ENCODE measurements at places on chromosomes 3 and 15.

GRCh38 chr3:179921500-179921899 is 115.2 kb downstream of the PEX5L start:
- DNase-seq = no peak

DNA sequence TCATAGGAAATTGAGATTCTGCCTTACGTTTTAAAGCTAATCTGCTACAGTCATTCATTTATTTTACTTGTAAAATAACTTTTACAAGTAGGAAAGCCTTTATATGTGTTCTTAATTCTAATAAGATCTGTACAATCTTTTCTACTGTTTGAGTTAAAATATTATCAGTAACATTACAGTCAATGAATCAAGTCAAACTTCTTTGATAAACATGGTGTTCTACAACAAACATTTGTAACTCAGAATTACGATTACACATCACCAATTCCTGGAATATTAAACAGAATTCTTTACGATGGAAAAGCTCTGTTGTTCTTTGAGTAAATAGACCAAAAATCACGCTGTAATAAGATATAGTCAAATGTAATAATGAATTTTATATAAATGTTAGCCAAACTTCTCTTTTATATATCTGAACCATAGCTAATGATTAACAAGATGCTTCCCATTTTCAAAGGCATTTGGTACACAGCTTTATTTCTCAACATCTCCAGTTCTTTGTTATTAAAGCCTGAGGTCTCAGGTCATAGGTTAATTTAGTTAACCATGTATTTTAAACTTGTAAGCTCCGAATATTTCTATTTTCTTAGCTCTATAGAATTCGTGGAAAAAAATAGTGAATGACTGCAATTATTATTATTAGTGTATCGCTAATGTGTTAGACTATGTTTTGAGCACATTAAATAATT is 232.4 kb downstream of the NAALADL2 start:
- DNase-seq = no peak

DNA sequence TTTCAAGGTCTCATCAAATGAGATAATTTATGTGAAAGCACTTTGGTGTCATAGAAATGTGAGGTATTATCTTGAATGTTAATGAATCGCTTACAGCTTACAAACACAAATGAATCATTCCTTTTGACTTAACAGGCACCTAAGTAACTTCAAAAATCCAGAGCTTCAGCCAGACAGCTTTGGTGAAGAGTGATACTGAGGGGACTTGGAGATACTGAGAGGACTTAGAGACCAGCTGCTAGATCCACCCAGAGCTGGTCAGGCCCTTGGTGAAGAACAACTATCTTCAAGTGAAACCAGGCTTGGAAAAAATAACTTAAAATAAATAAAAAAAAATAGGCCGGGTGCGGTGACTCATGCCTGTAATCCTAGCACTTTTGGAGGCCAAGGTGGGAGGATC is 16.2 kb upstream of the ZFYVE19 start:
- DNase-seq = no peak

GRCh38 chr3:129314386-129315222 is 35.9 kb downstream of the HMCES start:
- no peak for DNase-seq

All from keratinocyte (primary cell).